CD4-positive, alpha-beta T cell treated with Interleukin-4 for 4 hours (primary cell): ENCODE measurements at places on chromosomes 3 and 15.

DNA sequence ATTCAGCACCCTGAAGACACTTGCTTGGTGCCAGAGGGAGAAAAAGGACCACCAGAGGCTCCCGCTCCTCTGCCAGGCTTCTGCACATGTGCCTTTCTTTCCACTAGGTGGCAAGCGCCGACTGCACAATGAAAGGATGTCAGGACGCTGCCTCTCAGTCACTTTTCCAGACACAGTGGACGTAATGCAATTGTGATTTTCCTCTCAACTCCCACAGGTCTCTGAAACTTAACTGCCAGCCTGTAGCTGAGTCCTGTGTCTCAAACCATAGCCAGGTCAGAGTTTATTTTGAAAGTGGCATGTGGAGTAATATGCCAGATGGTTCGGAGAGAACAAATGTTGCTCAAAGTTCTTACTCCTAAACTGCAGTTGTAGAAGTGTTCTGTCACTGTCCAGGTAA lies 162.9 kb downstream of the ITPR1 start:
- no peak for DNase-seq

- no peak for DNase-seq
These were observed 18.5 kb downstream of the DENND4A start for GRCh38 chr15:65773386-65774111.

DNA sequence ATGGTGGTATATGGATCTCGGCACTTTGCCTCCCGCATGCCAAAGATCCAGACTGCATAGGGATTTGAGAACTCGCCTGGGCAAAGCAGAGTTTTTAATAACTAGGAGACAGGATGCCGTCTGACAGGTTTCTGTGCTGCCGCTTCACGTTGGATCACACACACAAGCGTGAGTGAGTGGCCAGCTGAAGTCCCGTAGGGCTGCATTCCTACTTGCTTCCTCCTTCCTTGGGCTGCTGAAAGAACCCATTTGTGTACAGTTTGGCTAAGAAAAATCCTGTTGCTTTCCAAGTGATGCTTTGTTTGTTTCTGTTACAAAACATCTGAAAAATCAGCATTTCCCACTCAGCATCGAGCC lies 604.3 kb upstream of the CFAP20DC start:
- no peak for DNase-seq

DNA sequence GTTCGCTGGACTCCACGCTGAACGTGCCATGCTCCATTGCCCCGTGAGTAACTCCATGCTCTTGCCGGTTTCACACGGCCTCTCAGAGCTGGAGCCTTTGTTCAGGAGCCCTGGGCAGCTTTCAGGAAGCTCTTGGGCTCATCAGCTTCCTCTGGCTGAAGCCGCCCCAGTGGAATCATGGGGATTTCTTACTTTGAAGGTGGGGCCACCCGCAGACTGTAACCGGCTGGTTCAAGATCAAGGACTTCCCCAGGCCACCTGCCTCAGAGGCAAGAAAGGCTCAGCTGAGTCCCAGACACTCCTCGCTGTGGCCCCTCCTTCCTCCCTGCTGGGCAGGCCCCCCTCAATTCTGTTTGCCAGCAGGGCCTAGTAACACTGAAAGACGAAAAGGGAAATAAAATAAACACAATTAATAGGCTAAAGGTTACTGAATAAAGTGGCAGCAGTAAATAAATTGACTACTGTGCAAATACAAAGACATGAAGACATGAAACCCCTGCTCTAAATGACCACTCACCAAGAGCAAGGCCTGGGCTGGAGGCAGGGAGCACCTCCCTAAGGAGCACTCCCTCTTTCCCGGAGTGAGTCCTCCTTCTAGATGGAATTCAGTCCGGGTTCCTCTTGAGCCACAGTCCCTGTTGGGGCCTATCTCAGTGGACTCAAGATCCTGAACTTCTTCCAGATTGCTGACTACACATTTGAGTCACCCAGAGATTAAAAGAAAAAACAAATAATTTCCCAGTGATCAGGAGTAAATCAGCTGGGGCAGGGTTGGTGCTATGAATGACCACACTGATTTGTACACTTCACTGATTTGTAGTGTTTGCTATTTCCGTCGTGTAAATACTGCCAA lies 51.0 kb downstream of the ZDHHC19 start:
- DNase-seq: peak; percentile 22

GRCh38 chr15:100096700-100097099 lies 245.1 kb downstream of the ADAMTS17 start:
- no peak for DNase-seq

- no peak for DNase-seq
These were observed 108.1 kb upstream of the GMNC start for GRCh38 chr3:190970560-190970959.

DNA sequence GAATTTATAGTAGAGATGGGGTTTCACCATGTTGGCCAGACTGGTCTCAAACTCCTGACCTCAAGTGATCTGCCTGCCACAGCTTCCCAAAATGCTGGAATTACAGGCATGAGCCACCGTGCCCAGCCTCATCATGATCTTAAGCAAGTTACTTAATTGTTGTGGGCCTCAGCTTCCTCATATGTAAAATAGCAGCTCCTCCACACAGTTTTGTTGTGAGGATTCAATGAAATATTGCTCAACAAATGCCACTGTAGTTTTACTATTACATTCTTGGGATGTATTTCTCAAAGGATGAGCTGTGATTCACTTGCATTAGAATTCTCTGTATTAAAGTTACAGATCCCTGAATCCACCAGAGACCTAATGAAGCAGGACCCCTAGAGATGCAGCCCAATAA lies 168.8 kb downstream of the ADAMTS9 start:
- no peak for DNase-seq

DNA sequence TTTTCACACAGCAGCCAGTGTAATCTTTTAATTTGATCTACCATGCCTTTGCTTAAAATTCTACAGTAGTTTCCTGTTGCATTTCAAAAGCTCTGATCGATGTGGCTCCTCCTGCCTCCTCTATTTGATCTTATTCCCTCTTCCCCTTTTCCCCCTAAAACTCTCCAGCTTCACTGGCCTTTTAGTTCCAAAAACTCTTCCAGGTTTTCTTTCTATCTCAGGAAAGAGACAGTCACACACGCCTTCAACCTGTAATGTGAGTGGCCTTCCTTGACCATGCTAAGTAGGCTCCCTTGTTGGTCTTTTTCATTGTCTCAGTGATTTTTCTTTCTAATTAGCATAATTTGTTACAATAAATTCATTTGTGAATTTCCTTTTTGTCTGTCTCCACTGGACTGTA lies 985 bp downstream of the TEX9 start:
- DNase-seq: no peak

GRCh38 chr3:16589867-16590624 lies 15.2 kb downstream of the DAZL start:
- no peak for DNase-seq

DNA sequence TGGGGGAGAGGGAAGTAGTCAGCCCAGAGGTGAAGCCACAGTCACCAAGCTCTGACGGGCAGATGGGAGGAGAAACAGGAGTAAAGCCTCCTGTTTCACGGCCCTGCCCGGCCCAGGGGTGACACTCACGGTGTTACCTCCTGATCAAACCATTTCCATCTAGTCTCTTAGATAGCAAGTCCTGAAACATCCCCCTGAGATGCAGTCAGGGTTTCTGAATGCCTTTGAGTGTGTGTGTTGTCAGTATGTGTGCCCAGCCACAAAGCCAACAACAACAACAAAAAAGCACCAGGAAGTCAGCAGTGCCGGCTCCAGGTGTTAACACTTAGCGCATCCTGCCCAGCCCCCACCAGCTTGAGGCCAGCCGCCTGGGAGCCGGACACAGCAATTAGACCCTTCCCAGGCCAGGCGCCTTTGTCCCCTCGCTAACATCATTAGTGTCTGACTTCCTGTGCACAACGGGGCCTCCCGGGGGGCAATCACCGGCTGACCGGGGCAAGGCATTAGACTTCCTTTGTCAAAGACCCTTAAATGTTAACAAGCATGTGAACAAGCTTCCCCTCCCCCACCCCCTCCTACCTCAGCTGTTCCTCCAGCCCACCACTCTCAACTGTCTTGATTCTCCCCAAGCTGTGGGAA lies 34.5 kb downstream of the IL17RD start:
- no peak for DNase-seq

DNA sequence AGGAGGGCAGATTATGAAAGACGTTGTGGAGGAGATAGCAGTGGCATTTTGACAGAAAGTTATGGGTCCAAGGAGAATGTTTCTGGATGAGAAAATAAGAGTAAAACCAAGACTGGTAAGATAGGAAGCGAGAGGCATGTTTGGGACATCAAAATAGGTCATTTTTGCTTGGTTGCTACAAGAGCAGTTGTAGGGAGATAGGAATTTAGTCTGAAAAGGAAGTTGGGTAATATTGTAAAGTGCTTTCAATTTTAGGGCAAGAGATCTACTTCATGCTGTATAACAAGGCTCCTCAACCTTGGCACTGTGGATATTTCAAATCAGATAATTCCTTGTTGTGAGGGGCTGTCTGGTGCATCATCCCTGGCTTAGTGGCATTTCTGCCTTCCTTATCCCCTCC lies 118.0 kb upstream of the DPH6 start:
- DNase-seq: no peak

- DNase-seq: no peak
These were observed 158.5 kb downstream of the THRB start for GRCh38 chr3:24336101-24336500.

- DNase-seq: no peak
These were observed 210.7 kb downstream of the TLE3 start for GRCh38 chr15:69887009-69887408.

DNA sequence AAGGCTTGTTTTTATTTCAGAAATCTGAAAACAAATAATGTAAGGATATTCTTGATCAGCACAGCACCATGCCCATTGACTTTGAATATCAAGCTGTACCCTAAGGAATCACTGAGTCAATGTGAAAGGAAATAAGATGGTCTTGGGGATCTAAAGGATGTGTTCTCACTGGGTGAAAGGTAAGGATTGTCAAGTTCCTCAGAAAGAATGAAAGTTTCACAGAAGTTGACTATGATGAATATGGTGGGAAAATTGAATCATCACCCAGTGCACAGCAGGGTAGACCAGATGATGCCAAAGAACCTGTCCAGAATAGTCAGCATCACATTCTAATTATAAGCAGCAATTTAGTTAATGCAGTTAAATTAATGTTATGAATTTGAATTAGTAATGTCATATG lies 16.2 kb downstream of the ERC2 start:
- DNase-seq: no peak

DNA sequence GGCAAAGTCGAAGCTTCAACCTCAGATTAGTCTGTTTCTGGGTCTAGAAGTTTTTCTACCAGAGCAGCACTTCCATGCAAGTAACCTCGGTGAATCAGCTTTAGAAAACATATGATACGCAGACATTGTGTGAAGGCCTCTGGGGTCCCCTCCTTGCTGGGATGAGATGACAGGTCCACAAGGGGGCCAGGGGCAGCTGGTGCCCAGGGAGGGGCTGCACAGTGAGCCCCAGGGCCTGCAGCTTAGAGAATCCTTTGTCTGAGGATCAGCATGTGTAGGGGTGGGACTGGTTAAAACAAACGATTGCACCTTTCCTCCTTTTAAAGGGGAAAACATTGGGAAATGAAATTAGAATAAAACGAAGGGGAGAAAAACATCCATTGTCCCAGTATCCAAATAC lies 47.5 kb upstream of the TLE3 start:
- no peak for DNase-seq

- DNase-seq: no peak
These were observed 302.5 kb downstream of the OCA2 start for GRCh38 chr15:27796405-27797320.

DNA sequence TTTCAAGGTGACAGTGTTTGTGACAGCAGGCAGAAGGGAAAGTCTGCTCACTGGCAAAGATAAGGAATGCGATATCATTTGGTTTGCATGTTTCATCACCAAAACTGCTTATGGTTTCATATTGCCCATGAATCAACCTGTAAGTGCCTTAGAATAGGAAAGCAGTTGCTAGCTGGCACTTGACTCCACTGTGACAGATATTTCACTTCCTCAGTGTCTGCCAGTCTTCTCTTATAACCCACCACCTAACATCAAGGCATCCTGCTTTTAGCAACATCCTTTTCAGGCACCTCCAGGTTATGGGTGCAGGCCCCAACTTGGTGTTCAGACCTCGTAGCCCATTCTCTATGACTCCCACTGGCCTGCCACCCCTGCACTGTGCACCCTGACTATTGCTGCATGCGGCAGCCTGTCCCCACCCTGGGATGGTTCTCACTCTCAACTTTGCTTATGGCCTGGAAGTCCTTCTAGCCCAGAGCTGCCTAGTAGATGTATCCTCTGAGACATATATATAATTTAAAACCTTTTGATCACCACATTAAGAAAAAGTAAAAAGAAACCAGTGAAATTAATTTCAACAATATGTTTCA lies 154.4 kb upstream of the RARB start:
- no peak for DNase-seq

GRCh38 chr3:160449636-160450598 lies at the start of gene TRIM59:
Gene TRIM59 (minus strand): TSS chr3:160449786. CDS start chr3:160439183, 10,603 bp downstream.
- DNase-seq: peak; percentile 98

DNA sequence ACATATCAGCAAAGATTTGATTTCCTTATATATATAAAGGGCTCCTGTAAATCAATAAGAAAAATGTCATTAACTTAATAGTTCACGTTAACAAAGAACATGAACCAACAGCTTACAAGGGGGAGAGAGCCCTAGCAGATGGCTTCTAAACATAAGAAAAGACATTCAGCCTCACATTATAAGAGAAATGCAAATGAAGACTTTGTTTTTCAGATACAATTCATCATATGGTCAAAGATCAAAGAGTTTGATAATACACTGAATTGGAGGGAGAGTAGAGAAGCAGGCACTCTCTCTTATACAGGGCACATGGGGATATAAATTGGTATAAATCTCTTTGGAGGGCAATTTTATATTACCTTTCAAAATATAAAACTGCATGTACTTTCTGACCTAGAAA lies 21.1 kb downstream of the RBP2 start:
- DNase-seq: no peak

GRCh38 chr3:54171951-54172350 lies 49.6 kb downstream of the CACNA2D3 start:
- no peak for DNase-seq

GRCh38 chr15:90872486-90873184 lies 4.2 kb downstream of the FURIN start:
- DNase-seq: peak; percentile 37

DNA sequence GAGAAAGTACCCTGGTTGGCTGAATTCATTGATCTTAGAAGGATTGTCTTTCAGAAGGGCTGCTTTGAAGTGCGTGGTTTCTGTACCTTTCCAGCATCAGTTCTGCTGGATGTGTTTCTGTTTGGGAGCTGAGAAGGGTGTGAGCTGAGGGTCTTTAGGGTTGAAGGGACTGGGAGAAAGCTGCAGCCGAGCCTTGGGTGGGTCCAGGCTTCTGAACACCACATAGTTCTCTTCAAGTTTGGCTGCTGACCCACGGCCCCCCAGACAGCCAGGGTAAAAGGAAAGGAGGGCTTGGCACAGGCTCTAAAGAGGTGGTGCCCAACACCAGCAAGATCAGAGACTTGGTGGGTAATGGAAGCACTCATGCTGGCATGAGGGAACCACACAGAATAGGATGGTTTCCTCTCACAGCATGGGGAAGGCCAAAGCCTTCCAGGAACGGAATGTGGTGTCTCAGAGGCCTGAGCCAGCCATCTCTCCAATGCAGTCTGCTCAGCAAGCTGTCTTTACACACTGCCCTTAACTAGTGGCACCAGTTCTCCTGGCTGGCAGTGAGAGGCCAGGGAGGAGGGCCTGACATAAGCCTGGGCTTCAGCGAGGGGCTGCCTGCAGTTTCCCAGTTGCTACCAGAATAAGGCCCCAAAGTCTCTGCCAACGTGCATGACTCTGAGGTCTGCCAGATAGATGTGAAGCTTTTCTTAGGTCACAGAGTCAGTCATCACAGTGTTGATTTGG lies 239.0 kb upstream of the TRIM42 start:
- DNase-seq: no peak

GRCh38 chr3:192887701-192888100 lies 30.0 kb downstream of the MB21D2 start:
- DNase-seq: peak; percentile 17

GRCh38 chr3:190012784-190013183 lies 107.9 kb downstream of the P3H2 start:
- DNase-seq: no peak
